ENCODE measurements at places on chromosomes 4 and X.

GRCh38 chr4:86033171-86033570 is 326.7 kb downstream of the MAPK10 start:
- peaks cover 3% of the 10 kb centered on the region for H3K36me3 ChIP-seq
- H3K4me3 ChIP-seq: no peak overlapping the region
- DNase-seq: peak; percentile 74
- H3K27me3 ChIP-seq: no peaks in the 10 kb centered on the region

DNA sequence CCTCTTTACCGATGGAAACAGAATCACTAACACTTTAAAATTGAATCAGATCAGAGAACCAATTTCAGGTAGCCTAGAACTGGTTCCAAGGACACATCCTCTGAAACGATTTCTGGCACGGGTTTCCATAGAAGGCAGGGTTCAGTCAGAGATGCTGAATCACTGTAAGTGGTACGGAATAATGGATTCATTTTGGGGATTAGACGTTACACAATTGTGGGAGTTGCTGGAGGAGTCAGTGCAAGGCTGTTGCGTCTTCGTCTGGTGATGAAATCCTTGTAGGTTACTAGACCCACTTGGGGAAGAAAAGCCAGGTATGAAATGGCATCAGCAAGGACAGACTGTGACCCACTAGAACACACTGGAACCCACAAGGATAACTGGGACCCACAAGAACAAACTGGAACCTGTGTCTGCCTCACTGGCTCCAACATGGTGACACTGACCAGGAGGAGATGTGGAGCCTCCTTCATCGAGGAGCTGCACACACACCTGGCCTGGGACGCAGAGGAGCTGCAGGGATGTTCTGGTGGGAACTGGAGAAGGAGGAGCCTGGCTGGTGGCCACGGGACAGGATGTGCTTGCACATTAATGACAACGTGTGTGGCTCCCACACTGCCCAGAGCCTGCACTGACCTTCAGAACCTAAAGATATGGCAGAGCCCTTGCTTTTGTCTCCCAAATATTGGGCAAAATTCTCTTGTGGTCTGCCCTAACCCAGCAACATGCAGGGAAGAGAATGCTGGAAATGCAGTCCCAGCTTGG is 105.1 kb downstream of the TRAPPC11 start:
- no peaks in the 10 kb centered on the region for H3K36me3 ChIP-seq
- H3K27ac ChIP-seq: no peak overlapping the region
- no peak for DNase-seq
- H3K27me3 ChIP-seq: no peaks in the 10 kb centered on the region

GRCh38 chr4:92189146-92189545 is 114.6 kb upstream of the GRID2 start:
- H3K27ac ChIP-seq: no peak overlapping the region
- no peaks in the 10 kb centered on the region for H3K36me3 ChIP-seq
- DNase-seq: no peak
- no peaks in the 10 kb centered on the region for H3K27me3 ChIP-seq

DNA sequence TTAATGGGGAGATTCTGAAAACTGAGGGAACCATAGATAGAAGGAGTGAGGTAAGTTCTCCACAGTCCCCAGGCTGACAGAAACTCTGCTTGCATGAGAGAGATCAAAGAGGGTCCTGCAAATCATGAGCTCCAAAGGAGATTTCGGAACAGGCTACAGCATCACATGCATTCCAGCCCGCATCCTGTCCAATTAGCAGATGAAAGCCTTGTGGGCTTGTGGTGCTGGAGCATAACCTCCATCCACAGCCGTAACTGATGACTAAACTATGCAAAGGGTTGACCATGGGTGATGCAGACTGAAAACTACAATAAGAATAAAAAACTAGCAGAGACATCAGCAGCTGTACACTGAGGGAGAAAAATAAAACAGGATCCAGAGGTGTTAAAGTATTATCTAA is 654.5 kb downstream of the TLL1 start:
- H3K36me3 ChIP-seq: no peaks in the 10 kb centered on the region
- no peak overlapping the region for H3K27ac ChIP-seq
- no peak for DNase-seq
- H3K4me3 ChIP-seq: no peak overlapping the region

DNA sequence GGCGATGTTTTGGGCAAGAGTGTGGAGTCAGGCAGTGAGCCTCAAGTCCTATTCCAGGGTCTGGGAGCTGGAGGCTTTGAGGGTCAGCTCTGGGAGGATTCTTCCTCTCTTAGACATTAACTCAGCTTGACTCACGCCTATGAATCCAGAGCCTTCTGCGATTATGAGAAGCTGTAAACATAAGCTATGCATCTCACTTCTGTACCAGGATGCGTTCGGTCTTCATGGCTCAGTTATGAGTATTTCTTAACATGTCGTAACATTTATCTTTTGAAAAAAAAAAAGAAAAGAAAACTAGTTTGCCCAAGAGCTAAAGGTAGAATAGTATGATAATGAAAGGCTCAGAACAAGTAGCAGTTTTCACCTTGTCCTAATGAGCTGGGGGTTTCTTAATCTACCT is 4.6 kb downstream of the SHROOM2 start:
- peaks cover 14% of the 10 kb centered on the region for H3K4me1 ChIP-seq
- H3K4me3 ChIP-seq: no peak overlapping the region
- no peaks in the 10 kb centered on the region for H3K36me3 ChIP-seq
- DNase-seq: no peak
- H3K27ac ChIP-seq: no peak overlapping the region
- peaks cover 21% of the 10 kb centered on the region for H3K27me3 ChIP-seq

- H3K36me3 ChIP-seq: no peaks in the 10 kb centered on the region
- H3K27me3 ChIP-seq: no peaks in the 10 kb centered on the region
- H3K4me1 ChIP-seq: no peaks in the 10 kb centered on the region
- peak; percentile 1 for DNase-seq
Observed at GRCh38 chrX:118420462-118420861, 74.6 kb downstream of the WDR44 start.

- H3K4me1 ChIP-seq: no peaks in the 10 kb centered on the region
- no peaks in the 10 kb centered on the region for H3K27me3 ChIP-seq
- no peak overlapping the region for H3K4me3 ChIP-seq
- H3K36me3 ChIP-seq: no peaks in the 10 kb centered on the region
- DNase-seq: no peak
- H3K27ac ChIP-seq: no peak overlapping the region
Observed at GRCh38 chr4:15376145-15376544, 51.7 kb upstream of the C1QTNF7 start.

GRCh38 chr4:25058796-25059195 is 28.1 kb upstream of the LGI2 start:
- H3K4me3 ChIP-seq: no peak overlapping the region
- no peaks in the 10 kb centered on the region for H3K4me1 ChIP-seq
- no peaks in the 10 kb centered on the region for H3K36me3 ChIP-seq

DNA sequence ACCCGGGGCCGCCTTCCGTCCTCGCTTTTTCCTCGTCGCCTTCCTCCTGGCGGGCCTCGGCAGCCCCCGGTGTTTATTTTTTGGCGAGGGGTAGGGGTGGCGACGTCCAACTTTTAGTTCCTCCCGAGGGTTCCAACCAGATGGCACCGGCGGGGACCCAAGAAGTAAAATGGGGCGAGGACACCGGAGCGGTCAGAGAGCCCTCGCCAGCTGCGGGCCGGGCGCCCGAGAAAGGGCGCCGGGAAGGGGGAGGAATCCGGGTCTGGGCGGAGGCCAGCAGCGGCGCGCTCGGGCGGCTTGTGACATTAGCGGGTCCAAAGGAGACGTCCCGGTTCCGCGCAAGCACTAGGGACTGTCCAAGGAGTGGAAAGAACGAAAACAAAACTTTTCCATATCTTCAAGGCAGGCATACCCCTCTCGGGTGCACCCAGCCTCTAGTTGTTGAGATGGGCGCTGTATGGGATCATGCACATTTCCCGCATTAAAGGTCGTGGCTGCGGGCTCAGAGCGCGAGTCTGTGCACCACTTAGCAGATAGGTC is 691 bp upstream of the USP46 start:
- peaks cover 19% of the 10 kb centered on the region for H3K4me1 ChIP-seq
- no peaks in the 10 kb centered on the region for H3K27me3 ChIP-seq
- H3K4me3 ChIP-seq: peak overlapping the region; percentile 65
- peak overlapping the region; percentile 67 for H3K27ac ChIP-seq
- peaks cover 3% of the 10 kb centered on the region for H3K36me3 ChIP-seq
- DNase-seq: peak; percentile 58

DNA sequence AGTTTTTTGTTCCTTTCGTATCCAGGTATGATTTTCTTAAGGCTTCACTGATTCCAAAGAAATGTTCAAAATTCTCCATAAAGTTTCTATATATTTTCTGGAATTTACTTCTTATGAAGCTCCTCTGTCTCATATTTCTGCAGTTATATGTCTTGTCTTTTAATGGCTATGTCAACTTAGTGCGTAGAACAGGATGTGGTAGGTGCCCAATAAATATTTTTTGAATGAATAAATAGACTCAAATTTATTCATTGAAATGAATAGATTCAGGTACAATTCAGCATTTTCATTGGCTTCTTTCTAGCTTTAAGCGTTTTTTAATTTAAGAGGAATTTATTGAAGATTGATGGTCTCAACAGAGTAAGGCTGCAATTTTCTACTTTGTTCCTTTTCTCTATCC is 231.9 kb upstream of the BOD1L1 start:
- H3K36me3 ChIP-seq: no peaks in the 10 kb centered on the region
- no peak overlapping the region for H3K4me3 ChIP-seq
- H3K27me3 ChIP-seq: no peaks in the 10 kb centered on the region
- no peak for DNase-seq
- no peaks in the 10 kb centered on the region for H3K4me1 ChIP-seq
- no peak overlapping the region for H3K27ac ChIP-seq

DNA sequence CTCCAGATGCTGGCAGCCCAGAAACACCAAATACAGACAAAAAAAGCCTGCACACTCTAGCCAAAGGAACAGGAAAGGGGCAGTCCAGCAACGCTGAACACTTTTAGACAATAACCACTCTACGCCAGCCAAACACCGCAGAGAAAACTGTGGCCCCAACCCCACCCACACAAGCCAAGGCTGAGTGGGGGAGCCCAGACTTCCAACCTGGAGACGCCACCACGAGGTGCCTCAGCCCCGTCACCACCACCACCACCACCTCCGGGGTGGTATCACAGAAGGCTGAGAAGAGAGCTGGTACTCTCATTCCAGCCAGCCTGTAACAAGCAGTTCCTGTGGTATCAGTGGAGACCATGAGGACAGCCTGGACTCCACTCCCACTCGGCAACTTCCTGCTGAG is 22.8 kb downstream of the MEPE start:
- H3K27ac ChIP-seq: no peak overlapping the region
- no peak for DNase-seq
- H3K36me3 ChIP-seq: no peaks in the 10 kb centered on the region
- no peak overlapping the region for H3K4me3 ChIP-seq
- no peaks in the 10 kb centered on the region for H3K27me3 ChIP-seq
- no peaks in the 10 kb centered on the region for H3K4me1 ChIP-seq

GRCh38 chr4:55075823-55076716 is 49.3 kb downstream of the KDR start:
- H3K27ac ChIP-seq: no peak overlapping the region
- DNase-seq: no peak
- H3K36me3 ChIP-seq: no peaks in the 10 kb centered on the region
- peaks cover 2% of the 10 kb centered on the region for H3K27me3 ChIP-seq

- no peak for DNase-seq
- no peaks in the 10 kb centered on the region for H3K36me3 ChIP-seq
Observed at GRCh38 chrX:151870602-151871001, 42.1 kb upstream of the MAGEA4 start.

DNA sequence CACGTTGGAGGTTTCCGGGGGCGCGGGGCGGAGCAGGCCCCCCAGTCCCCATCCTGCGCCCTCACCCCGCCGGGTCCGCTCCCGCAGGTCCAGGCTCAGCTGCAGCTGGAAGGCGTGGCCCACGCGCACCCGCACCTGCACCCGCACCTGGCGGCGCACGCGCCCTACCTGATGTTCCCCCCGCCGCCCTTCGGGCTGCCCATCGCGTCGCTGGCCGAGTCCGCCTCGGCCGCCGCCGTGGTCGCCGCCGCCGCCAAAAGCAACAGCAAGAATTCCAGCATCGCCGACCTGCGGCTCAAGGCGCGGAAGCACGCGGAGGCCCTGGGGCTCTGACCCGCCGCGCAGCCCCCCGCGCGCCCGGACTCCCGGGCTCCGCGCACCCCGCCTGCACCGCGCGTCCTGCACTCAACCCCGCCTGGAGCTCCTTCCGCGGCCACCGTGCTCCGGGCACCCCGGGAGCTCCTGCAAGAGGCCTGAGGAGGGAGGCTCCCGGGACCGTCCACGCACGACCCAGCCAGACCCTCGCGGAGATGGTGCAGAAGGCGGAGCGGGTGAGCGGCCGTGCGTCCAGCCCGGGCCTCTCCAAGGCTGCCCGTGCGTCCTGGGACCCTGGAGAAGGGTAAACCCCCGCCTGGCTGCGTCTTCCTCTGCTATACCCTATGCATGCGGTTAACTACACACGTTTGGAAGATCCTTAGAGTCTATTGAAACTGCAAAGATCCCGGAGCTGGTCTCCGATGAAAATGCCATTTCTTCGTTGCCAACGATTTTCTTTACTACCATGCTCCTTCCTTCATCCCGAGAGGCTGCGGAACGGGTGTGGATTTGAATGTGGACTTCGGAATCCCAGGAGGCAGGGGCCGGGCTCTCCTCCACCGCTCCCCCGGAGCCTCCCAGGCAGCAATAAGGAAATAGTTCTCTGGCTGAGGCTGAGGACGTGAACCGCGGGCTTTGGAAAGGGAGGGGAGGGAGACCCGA is 14.0 kb downstream of the SHOX start:
- DNase-seq: no peak
- H3K4me3 ChIP-seq: no peak overlapping the region
- no peaks in the 10 kb centered on the region for H3K36me3 ChIP-seq
- H3K27me3 ChIP-seq: peaks cover 61% of the 10 kb centered on the region

DNA sequence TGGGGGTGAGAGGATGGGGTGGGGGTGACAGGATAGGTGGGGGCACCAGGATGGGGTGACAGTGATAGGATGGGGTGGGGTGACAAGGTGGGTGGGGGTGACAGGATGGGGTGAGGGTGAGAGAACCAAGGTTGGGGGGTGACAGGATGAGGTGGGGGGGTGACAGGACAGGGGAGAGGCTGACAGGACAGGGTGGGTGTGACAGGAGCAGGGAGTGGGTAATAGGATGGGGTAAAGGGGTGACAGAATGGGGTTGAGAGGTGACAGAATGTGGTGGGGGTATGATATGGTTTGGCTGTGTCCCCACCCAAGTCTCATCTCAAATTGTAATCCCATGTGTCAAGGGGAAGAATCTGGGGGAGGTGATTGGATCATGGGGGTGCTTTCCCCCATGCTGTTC is 26.0 kb downstream of the RNF212 start:
- H3K27me3 ChIP-seq: no peaks in the 10 kb centered on the region
- peaks cover 12% of the 10 kb centered on the region for H3K36me3 ChIP-seq
- no peak overlapping the region for H3K4me3 ChIP-seq
- no peak overlapping the region for H3K27ac ChIP-seq
- no peaks in the 10 kb centered on the region for H3K4me1 ChIP-seq

DNA sequence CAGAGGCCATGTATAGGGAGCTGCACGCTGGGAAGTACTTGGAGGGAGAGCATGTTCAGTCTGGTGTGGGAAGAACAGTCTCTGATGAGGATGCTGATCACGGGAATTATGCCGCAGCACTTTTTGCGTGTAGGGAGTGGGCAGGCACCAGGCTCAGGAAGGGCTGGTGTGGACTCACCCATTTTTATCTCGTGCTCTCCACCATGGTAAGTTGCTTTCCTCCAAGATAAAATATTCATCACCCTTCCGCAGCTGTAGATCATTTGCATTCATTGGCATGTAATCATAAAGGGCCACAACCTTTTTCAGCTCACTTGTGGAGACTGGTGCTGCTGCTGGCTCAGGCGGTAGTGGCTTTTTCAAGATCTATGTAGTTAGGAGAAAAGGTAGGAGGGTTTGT is 11.8 kb upstream of the TIMM8A start:
- DNase-seq: no peak
- H3K36me3 ChIP-seq: no peaks in the 10 kb centered on the region
- H3K27me3 ChIP-seq: peaks cover 10% of the 10 kb centered on the region
- H3K4me1 ChIP-seq: no peaks in the 10 kb centered on the region
